ENCODE measurements at places on chromosomes 4 and X.

- peak; percentile 4 for DNase-seq
Observed at GRCh38 chr4:153365003-153365402, 20.5 kb downstream of the MND1 start.

GRCh38 chrX:341541-342101, 23.0 kb upstream of the GTPBP6 start:
- no peak for DNase-seq

DNA sequence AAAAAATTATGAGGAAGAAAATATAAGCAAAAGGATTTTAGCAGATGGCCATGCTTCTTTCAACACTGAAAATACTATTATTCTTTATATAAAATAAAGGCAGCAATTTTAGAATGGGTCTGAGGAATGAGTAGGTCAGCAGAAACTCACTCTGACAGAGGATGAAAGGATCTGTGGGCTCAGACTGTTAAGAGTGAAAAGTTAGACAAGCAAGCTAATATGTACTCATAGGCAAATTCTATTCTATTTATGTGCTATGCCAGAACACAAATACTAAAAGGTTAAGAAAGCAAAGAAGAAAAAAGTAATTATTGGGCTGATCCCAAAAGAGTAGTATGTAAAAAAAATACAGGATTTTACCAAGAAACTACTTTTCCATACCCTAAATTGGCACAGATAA, 13.9 kb downstream of the LCORL start:
- no peak for DNase-seq

- DNase-seq: no peak
Observed at GRCh38 chr4:42396752-42397634, at the start of gene SHISA3. TSS of gene SHISA3 (plus strand) at chr4:42397488. CDS start at chr4:42398057, 569 bp downstream.

GRCh38 chr4:93016350-93016749, 712.6 kb downstream of the GRID2 start:
- DNase-seq: no peak

DNA sequence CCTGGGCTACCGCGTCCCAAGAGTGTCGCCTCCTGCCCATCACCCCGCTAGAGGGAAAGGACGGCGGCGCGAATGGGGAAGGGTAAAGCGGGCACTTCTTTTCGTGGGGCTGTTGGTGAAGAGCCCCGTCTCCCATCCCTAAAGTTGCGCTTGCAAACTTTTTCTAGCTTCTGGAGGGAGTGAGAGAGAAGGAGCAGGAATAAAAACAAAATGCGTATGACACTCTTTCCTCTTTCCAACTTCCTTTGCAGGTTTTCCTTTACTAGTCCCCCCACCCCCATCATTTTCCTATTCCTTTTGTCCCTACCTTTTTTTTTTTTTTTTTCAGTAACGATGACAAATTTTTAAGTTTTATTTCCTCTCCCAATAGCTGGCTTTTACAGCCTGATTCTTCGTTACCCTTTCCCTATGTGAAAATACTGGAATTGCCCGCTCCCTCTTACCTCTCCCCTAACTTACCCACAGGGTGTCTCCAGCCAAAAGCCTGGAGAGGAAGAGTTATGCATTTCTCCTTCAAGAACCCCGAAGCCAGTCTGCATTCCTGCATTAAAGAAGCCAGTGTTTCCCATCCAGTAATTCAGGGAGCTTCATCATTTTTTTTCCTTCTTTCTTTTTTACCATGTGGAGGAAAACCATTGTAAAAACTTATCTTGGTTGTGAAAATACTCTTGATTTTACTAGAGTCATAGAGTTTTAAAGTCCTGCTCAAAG, 613 bp upstream of the ARSJ start:
- DNase-seq: no peak

DNA sequence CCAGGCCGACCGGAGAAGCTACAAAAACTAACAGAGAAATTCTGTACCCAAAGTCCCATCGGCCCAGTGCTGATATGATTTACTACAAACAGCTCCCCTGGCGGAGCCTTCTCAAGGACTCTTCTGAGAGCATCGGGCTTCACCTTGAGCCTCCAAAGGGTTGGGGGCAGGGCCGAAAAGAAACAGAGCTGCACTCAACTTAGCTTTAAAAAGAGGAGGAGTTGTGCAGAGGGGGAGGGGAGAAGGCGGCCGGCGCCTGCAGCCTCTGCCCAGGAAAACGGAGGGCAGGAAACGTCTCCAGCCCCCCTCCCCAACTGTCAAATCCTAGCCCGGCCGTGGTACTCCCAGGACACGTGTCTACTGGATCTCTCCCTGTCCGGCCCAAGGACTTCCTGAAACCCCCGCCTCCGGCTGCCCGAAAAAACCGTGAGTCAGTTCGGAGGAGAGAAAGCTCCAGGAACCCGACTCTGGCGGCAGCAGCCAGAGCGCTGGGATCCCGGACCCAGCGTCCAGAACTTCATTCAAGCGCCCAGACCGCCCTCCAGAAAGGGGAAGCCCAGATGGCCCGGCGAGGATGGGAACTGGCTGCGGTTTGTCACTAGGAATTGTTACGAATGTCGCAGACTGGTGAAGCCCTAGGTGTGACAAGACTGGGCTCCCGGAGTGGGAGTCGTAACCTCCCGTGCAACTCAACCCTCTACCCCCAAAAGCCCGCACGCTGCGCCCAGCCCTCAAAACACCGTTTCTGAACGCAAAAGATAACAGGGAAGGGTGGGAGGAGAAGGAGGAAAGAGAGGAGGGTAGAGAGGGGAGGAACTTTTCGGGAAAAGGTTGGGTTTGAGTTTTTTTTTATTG, 973 bp downstream of the ADAMTS3 start:
- no peak for DNase-seq

GRCh38 chr4:24794916-24795665, at the start of gene SOD3:
TSS of gene SOD3 (plus strand) at chr4:24795573. CDS start at chr4:24799522, 3,949 bp downstream.
- DNase-seq: no peak

Measured in stimulated activated naive B cell treated with anti-CD40 and anti-IgM and Interleukin-4, amounts not matched to agents 10 μg/mL and 1 μg/mL and 100 μg/mL, for 72 hours (primary cell).